ENCODE measurements at places on chromosomes 12 and 14. TPM values are rescaled to one million over a fixed set of nuclear protein-coding genes. Genes with fewer than 3 reads are reported as not detected.

Gene CD27
- total RNA-seq = not detected

Gene ALKBH2
- total RNA-seq = 11.7 TPM

Gene C12orf56
- under 0.01 TPM for total RNA-seq

Gene RNASE3
- total RNA-seq = not detected

Gene SLC25A47
- 0.04 TPM for total RNA-seq

Gene CISTR
- not detected for total RNA-seq

Gene MAP1LC3B2
- 1.7 TPM for total RNA-seq

Gene NEUROD4
- not detected for total RNA-seq

Gene NTF3
- total RNA-seq = not detected

Gene DTX1
- total RNA-seq = not detected

Gene PPP4R4
- total RNA-seq = not detected

Gene RHOJ
- 65.8 TPM for total RNA-seq

Gene SLC38A1
- 66.2 TPM for total RNA-seq

Gene OXA1L
- 118 TPM for total RNA-seq

Gene PIWIL1
- total RNA-seq = not detected

Gene SLC7A7
- 18.6 TPM for total RNA-seq

Gene LYZ
- total RNA-seq = not detected

Gene IFI27
- total RNA-seq = 317 TPM

Gene CLEC7A
- total RNA-seq = 0.07 TPM

Gene SERPINA3
- total RNA-seq = 1.5 TPM

Gene PTMS
- 61.3 TPM for total RNA-seq

Gene EXOC3L4
- total RNA-seq = not detected

Gene PTPN6
- 0.13 TPM for total RNA-seq

Gene HELB
- total RNA-seq = 0.79 TPM

Gene BCL2L14
- not detected for total RNA-seq

Gene TPPP2
- total RNA-seq = not detected

Gene PROX2
- not detected for total RNA-seq

Gene CPSF6
- 44.2 TPM for total RNA-seq

Gene RTL1
- total RNA-seq = not detected

Gene KCNK13
- total RNA-seq = 0.04 TPM

Gene SPX
- total RNA-seq = not detected

Gene TBC1D30
- 19.9 TPM for total RNA-seq

Gene C14orf180
- not detected for total RNA-seq

Gene KRT5
- 0.66 TPM for total RNA-seq

Gene PCED1B
- 0.35 TPM for total RNA-seq

Gene DIO3
- total RNA-seq = not detected

Gene GLIPR1
- 96.8 TPM for total RNA-seq

Gene FUT8
- total RNA-seq = 84.3 TPM

Gene JAG2
- total RNA-seq = 49.9 TPM

Gene SLCO1B3
- not detected for total RNA-seq

Gene STRN3
- 63.2 TPM for total RNA-seq

Gene NFATC4
- total RNA-seq = 19.1 TPM

Gene DEPDC4
- total RNA-seq = 0.20 TPM

Gene SMIM41
- 0.21 TPM for total RNA-seq
